ENCODE measurements at places on chromosomes 2 and 18.

DNA sequence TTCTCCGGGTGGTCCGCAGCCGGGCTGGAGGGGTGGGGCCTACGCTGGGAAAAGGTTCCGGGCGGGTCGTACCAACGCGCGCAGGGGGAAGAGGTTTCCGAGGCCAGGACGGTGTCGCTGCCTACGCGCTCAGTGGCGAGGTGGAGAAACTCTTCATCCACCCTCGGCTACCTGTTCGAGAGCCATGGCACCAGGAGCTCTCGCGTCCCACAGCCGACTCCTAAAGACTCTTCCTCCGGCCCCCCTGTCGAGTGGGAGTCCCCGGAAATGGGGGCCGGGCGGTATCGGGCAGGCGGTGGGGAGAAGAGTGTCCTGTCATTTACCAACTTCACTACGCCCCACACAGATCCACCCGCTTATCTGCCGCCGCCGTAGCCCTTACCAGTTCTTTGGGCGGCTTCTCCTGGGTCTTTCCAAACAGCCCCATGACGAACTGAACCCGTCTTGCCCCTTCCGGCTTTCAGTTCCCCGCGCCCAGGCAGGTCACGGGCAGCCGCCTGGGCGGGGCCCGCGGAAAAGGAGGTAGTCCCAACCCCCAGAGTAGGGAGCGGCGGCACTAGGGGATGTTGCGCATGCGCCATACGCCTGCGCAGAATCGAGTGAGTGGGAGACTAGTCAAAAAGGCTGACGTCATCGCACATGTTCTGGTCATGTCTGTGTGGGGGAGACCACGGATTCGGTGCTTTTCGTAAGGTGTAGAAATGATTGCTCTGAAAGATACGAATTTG lies at the start of gene CHMP3:
Gene CHMP3, minus strand, starts transcription at position 522 of the 728 bp plus-strand sequence. Its CDS starts 95 bp downstream, at position 427.
- DNase-seq, result peak; percentile 85

DNA sequence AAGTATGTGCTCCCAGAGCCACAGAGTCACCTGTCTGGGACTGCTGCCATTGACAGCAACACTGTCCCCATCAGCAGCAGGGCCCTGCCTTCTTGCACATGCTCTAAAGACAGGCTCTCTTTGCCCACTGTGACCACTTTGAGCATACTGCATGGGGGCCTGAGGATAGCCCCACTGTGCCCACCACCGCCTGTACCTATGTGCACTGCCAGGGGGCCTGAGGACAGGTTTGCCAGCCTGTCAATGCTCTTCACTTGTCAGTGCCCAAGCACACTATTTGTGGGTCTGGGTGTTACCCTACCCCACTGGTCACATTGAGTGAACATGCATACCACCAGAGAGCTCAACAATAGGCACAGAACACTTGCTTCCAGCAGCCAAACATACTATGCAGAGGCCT lies 1137.0 kb upstream of the FANCL start:
- no peak for DNase-seq

DNA sequence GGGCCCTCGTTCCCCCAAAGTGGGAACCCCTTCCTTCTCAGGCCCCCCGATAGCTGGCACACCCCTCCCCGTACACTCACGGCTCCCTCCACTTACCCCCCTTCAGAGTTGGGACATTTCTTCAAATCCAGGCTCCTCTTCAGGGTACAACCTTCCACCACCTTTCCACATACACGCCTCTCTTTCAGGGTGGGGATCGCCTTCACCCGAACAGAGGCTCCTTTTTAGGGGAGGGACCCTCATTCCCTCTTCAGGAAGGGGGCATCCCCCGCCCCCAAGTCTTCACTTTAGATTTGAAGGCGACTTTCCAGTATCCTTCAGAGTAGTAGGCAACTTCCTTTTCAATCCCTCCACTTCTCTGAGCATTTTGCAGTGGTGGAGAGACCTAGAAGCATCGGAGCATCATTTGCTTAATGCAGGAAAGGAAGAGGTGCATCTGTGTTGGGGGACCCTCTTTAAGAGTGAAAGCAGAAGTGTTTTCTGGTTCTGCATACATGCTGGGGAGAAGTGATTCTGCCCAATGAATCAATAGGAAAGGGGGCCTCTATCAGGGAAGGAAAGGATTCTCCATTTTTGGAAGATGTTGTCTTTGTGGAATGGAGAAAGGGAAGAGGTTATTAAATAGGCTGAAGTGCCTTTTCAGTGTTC lies 845 bp downstream of the EML4 start:
- DNase-seq, result peak; percentile 17

DNA sequence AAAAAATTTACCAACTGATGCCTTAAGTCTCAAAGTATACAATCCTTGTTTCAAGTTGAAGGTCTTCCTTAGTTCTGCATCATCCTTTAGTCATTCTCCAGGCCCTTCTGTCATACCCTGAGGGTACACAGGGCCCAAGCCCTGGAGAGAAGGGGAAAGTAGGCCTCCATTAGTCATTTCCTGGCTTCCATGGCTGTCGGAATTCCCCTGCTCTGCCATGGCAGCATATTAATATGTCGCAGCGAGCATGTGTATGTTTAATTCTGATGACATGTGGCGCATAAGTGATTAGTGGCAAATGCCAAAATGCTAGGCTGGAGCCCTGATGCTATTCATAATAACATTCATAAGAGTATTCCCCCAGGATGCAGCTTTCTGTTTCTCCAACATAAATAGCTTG lies 22.1 kb downstream of the GPR39 start:
- DNase-seq, result no peak

DNA sequence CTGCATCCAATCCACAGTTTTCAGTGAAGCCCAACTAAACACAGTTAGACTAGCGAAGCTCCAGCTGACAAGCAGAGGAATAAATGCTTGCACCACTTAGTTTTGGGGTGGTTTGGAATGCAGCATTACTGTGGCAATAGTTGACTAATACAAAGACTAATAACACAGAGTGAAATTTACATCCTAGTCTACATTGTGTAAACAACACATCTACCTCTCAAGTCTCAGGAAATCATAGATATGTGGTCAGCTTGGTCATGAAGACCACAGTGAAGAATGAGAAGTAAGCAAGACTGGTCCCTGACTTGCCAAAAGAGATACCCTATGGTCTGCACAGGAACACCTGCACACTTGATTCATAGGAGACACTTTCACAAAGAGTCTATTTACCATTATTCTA lies 155.1 kb upstream of the TANK start:
- DNase-seq, result no peak

- DNase-seq, result no peak
Measured at GRCh38 chr18:2907550-2908135, 60.8 kb downstream of the EMILIN2 start.

DNA sequence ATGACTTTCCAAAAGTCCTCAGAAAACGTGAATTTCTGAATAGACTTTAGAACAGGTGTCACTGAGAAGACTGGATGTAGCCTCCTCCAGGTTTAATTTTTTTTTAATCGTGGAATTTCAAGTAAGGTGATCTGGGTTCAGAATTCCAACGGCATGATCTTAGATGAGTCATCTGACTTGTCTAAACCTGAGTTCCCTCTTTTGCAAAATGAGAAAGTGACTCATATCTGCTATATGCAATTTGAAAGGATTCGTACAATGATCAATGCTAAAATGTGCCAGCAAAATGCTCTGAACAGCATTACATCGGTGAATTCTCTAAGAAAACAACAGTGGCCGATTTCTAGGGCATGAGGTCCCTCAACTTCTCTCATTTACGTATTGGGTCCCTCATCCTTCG lies 69.1 kb upstream of the ZNF516 start:
- no peak for DNase-seq

DNA sequence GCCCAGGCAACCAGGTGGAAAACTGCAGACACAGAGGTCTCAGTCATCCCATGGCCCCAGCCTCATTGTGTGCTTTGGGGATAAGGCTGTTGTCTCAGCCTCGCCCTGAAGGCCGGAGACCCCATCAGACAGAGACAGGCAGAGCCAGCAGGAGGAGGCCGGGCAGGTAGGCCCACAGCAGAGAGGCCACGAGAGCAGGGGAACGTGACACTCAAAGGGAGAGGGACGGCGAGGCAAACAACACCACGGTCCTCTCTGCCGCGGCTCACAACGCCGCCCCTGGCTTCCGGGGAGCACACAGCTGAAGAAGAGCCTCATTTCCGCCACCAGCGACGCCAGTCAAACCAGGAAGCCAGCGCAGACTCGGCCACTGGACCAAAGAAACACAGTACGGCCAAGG lies 103.3 kb downstream of the ZNF516 start:
- DNase-seq, result no peak

DNA sequence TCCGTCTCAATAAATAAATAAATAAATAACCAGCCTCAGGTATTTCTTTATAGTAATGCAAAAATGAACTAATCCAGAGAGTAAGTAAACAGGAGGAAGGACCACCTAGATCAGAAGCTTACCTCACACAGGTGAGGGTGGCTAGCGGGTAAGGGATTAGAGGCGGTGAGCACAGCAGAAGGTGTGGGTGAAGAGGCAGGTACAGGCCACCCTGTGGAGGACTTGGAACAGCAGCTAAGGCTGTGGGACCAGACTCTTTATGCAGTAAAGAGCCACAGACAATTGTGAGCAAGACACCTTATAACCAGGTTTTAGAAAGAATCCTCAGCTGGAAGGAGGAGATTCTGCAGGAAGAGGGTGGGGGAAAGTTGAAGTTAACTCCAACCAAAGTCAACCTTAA lies 34.2 kb upstream of the TTR start:
- DNase-seq, result no peak

DNA sequence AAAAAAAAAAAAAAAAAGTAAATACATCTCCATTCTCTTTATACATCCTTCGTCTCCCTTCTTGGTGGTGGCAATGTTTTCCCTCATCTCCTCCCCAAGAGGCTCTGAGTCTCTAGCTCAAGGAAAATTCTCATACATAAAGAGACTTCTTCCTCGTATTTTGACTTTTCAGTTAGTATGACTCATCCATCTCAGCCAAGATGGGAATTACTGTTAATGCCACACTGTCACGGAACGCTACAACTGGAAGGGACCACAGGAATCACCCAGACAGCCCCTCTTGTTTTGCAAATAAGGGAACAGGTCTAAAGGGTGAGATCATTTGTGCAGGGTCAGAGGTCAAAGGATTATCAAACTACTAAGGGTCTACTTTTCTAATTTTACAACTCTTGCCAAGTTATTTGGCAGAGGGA lies 19.5 kb downstream of the NFE2L2 start:
- no peak for DNase-seq

GRCh38 chr18:45999536-45999935 lies 32.4 kb upstream of the EPG5 start:
- DNase-seq, result no peak

GRCh38 chr2:64652231-64653108 lies 1.2 kb downstream of the SERTAD2 start:
- no peak for DNase-seq

DNA sequence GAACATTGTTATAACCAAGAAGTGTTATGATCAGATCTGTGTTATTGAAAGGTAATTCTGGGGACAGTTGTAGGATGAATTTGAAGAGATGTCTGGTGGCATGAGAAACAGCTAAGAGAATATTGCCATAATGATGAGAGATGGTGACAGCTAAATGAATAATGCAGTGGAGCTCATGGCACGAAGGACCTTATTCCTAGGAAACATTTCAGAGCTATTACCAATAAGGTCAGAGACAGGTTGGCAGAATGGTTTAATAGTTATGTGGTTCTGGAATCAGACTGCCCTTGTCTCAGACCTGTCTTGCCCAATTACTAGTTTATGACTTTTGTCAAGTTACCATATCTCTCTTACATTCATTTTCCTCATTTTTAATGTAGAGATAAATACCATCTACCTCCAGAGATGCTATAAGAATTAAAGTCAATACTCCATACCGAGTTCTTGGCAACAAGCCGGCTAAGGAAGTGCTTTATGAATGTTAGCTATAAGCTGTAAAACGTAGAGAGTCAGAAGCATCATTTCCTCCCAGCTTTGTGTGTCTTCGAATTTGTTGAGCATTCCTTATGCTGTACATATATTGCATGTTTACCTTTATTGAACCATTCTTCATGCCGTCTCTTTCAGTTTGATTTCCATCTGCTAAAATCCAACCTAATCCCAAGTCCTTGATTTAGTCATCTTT lies 73.6 kb upstream of the COL5A2 start:
- no peak for DNase-seq

GRCh38 chr2:176066645-176067588 lies 16.8 kb downstream of the EVX2 start:
- no peak for DNase-seq

DNA sequence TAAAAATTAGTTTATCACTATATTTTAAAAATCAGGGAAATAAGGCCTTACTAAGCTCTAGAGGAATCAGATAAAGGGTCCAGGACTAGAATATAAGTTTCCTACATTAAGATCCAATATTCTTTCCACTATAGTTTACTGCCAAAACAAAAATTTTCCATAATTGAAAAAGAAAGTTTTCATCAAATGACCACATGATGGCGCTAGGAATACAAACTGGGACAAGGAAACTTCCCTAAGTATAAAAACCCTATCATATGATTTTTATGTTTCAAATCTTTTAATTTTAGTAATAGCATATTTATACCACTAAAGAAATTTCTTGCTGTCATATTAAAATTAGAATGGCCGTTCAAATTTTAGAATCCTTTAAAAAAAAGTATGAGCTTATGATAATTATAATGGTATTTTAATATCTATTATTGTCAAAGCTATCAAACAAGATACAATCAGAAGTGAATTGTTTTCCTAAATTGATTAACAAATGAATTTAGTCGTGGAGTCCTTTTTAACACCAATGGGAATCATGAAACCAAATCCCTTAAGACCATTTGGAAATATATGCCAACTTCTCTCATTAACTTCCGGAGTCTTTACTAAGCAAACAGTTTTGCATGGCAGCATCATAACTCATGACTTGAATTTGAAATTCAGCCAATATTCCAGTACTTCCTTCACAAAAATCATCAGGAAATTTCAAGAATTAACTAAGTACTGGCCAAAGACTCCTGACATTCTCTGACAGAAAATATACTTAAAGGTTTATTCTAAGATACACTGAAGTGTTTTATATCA lies 70.3 kb downstream of the SCN1A start:
- no peak for DNase-seq

DNA sequence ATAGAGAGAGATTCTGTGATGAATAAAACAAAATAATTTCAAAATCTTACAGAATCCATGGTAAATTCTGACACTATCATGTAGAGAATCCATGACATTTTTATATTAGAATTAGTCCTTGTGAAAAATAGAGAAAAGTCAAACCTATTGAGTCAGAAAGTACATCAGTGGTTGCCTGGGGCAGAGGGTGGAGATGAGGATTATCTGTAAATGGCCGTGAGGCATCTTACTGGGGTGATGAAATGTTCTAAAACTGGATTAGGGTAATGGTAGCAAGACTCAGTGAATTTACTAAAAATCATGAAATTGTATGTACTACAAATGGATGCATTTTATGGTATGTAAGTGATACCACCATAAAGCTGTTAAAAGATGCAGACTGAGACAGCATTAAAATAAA lies 323.1 kb downstream of the SLC8A1 start:
- DNase-seq, result no peak

DNA sequence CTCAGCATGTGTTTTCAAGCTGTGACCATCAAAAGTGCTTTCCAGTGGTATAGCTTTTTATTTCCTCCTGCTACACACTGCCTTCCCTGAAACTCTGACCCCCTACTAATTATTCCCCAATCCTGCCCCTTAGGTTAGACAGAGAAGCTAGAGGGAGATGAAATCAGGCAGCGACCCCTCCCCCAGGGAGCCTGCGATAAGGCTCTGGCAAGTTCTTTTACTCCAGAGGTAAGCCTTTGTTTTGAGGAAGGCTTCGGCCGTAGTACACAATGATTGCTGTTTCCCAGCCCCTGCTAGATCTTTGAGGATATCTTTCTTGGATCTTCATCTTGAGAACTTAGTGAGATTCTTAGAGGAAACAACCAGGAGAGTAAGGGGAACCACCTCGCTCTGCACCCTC lies 33.5 kb upstream of the NOL4 start:
- DNase-seq, result no peak

GRCh38 chr18:68826121-68826520 lies 28.2 kb downstream of the CCDC102B start:
- no peak for DNase-seq

Measured in GM12891 (cell line).